ENCODE measurements at places on chromosomes 5 and 9. TPM values are rescaled to one million over a fixed set of nuclear protein-coding genes. Genes with fewer than 3 reads are reported as not detected.

DNA sequence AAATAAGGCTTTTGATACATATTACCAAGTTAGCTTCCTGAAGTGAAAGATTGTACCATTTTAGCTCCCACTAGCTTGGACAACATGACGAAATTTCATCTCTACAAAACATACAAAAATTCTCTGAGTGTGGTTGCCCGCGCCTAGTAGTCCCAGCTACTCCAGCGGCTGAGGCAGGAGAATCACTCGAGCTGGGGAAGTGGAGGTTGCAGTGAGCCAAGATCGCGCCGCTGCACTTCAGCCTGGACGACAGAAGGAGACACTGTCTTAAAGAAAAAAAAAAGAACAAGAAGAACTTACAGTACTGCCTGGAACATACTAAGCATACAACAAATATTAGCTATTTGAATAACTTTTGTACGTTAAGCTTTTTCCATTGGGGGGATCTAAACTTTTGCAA, 29.7 kb upstream of the NRG2 start:
- H3K4me3 ChIP-seq = no peak overlapping the region
- H3K27ac ChIP-seq = no peak overlapping the region
- no peaks in the 10 kb centered on the region for H3K36me3 ChIP-seq
- no peak for DNase-seq

- peaks cover 3% of the 10 kb centered on the region for H3K4me1 ChIP-seq
- DNase-seq = no peak
- no peak overlapping the region for H3K4me3 ChIP-seq
These were observed 190.7 kb downstream of the KCTD16 start for GRCh38 chr5:144361406-144361805.

DNA sequence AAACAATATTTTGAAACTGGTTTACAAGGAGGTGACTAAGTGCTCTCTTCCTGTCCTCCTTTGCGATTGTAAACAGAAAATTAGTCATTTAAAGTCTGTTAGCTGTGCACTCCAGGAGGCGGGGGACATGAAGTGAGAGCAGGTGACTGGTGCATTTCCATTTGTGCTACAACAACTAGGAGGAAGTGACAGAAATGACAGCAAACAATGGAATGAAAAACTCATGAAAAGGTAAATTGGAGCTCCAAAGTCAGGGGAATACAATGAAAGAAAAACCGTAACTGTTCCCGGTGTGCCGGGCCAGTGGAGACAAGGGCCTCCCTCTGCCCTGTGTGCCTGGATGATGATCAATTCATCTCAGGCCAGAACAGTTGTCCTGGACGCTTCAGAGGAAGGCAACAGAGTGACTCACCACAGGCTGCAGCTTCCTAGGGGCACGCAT, 439.9 kb downstream of the GADD45G start:
- peaks cover 4% of the 10 kb centered on the region for H3K4me1 ChIP-seq
- no peak overlapping the region for H3K4me3 ChIP-seq
- no peaks in the 10 kb centered on the region for H3K27me3 ChIP-seq
- no peak for DNase-seq
- no peaks in the 10 kb centered on the region for H3K36me3 ChIP-seq
- no peak overlapping the region for H3K27ac ChIP-seq

GRCh38 chr5:62771341-62771740, 192.7 kb downstream of the LRRC70 start:
- H3K36me3 ChIP-seq = no peaks in the 10 kb centered on the region
- no peaks in the 10 kb centered on the region for H3K27me3 ChIP-seq
- no peaks in the 10 kb centered on the region for H3K4me1 ChIP-seq
- H3K27ac ChIP-seq = no peak overlapping the region

DNA sequence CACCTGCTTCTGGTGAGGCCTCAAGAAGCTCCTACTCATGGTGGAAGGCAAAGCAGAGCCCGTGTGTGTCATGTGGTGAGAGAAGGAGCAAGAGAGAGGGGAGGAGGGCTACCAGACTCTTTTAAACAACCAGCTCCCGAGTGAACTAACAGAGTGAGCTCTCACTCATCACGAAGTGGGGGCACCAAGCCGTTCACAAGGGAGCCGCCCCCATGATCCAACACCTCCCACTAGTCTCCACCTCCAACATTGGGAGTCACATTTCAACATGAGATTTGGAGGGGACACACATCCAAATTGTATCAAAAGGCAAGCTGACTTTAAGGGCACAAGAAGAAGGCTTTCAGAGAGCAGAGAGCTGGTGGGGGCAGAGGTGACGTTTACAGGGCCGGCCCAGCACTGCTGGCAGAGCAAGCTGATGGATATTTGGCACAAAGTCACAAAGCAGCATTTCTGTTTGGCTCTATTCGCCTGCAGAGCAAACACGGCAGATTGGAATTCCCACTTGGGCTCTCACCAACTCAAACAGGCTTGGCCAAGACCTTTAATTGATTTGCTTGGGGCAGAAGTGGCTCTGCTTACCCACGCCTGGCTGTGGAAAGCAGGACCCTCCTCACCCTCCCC, 20.0 kb downstream of the PITX1 start:
- no peak overlapping the region for H3K4me3 ChIP-seq
- H3K36me3 ChIP-seq = no peaks in the 10 kb centered on the region
- no peaks in the 10 kb centered on the region for H3K27me3 ChIP-seq
- no peaks in the 10 kb centered on the region for H3K4me1 ChIP-seq
- DNase-seq = peak; percentile 41

- H3K36me3 ChIP-seq = no peaks in the 10 kb centered on the region
- no peak for DNase-seq
- no peak overlapping the region for H3K27ac ChIP-seq
- no peaks in the 10 kb centered on the region for H3K4me1 ChIP-seq
- H3K27me3 ChIP-seq = peaks cover 2% of the 10 kb centered on the region
These were observed 131.9 kb downstream of the MRPL36 start for GRCh38 chr5:1667648-1668140.

DNA sequence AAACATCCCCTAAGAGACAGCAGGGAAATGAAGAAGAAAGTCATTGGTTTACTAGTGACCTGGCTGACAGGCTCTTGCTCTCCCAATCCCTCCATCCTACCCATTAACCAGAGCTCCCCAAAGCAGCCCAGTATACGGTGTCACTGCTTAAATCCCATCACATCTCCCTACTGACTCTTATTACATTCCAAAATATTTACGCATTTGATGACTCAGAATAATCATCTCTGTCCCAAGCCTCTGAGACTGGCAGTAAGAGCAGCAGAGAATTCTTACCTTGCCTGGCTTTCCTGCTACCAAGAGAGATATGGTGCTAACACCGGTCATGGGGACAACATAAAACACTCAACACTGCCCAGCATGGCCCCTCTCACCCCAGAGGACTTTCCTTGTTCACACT, 20.2 kb upstream of the WHRN start:
- no peak for DNase-seq
- no peaks in the 10 kb centered on the region for H3K4me1 ChIP-seq
- no peaks in the 10 kb centered on the region for H3K27me3 ChIP-seq
- H3K27ac ChIP-seq = no peak overlapping the region
- no peak overlapping the region for H3K4me3 ChIP-seq

DNA sequence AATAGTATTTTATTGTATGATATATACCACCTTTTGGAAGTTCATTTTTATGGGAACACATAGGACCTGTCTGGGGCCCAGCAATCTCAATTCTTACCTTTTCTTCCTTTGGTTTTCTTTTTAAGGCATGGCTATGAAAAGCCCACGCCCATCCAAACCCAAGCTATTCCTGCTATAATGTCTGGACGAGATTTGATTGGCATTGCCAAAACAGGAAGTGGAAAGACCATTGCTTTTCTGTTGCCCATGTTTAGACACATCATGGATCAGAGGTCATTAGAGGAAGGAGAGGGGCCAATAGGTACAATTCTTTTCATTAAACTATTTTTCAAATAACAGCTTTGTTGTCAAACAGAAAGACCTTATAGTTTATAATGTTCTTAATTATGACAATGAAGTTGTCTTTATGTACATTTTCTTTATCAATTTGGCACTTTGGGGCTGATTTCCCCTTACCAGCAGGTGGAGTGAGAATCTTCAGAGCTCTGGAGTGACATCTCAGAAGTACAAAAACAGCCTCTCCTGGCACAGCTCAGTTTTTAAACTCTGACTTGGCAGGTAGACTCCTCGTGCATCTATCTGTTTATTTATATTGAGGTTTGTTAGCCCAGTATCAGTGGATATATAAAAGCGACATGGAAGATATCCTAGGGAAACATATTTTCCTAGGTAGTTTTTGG, 25.8 kb downstream of the DDX46 start:
- peaks cover 52% of the 10 kb centered on the region for H3K36me3 ChIP-seq
- no peak overlapping the region for H3K27ac ChIP-seq
- peaks cover 2% of the 10 kb centered on the region for H3K4me1 ChIP-seq
- no peak for DNase-seq
- H3K27me3 ChIP-seq = no peaks in the 10 kb centered on the region
- no peak overlapping the region for H3K4me3 ChIP-seq

GRCh38 chr5:36177154-36177553, 25.2 kb downstream of the SKP2 start:
- peaks cover 47% of the 10 kb centered on the region for H3K36me3 ChIP-seq
- no peaks in the 10 kb centered on the region for H3K27me3 ChIP-seq
- no peak for DNase-seq
- H3K4me1 ChIP-seq = no peaks in the 10 kb centered on the region

DNA sequence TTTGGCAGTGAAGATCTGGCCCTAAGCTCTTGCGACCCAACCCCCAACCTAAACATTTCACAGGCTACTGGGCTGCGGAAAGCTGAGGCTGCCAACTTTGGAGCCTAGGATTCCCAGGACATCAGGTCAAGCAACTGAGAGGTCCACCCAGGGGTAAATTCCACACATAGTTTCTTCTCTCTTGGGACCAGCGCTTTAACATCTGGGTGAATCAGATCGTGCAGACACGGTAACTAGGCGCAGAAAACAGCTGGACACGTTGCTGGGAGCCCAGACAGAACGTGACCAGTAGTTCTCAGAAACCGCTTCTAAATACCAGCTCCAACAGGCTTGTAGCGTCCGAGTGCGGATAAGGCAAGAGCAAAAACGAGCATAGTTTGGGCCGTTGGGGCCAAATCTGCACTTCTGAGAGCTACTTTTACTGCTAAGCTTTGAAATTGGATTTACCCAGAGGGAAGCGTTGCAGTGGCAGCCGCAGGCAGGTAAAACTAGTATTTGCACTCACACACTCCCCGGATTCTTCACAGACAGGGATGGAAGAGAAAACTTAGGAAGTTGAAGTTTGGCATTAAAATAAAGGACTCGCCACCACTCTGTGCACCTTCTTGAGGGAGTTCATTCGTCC, 11.8 kb downstream of the ITGA1 start:
- peak; percentile 46 for DNase-seq
- H3K4me1 ChIP-seq = peaks cover 5% of the 10 kb centered on the region
- H3K36me3 ChIP-seq = no peaks in the 10 kb centered on the region

DNA sequence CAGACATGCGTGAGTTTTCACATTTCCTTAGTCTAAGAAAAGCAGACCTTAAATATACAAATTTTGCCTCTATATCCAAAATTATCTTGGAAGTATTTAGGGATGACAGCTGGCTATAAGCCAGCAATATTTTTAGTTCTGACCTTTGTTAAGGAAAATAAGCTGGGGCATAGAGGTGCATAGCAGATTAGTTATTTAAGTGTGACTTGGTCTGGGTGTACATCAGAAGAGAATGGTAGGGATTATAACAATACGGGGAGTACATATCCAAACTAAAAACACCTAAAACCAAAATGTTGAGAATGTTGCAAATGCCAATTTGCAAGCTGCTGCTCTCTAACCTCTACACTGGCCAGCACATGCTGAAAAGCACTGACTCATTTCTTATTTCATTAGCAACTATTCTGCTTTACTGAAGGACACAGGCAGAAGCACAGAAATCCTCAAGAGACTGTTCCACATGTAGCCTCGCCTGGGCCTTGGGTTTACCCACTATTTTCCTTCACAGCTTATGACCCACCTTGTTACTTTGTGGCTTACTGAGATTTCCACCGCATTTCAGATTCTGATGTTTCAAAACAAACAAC, 22.3 kb downstream of the LEAP2 start:
- H3K36me3 ChIP-seq = peaks cover 51% of the 10 kb centered on the region
- H3K4me1 ChIP-seq = no peaks in the 10 kb centered on the region
- no peaks in the 10 kb centered on the region for H3K27me3 ChIP-seq
- no peak for DNase-seq
- no peak overlapping the region for H3K27ac ChIP-seq

- H3K36me3 ChIP-seq = no peaks in the 10 kb centered on the region
- H3K4me3 ChIP-seq = no peak overlapping the region
- no peaks in the 10 kb centered on the region for H3K27me3 ChIP-seq
These were observed 167.8 kb downstream of the PAM start for GRCh38 chr5:102922799-102923477.

DNA sequence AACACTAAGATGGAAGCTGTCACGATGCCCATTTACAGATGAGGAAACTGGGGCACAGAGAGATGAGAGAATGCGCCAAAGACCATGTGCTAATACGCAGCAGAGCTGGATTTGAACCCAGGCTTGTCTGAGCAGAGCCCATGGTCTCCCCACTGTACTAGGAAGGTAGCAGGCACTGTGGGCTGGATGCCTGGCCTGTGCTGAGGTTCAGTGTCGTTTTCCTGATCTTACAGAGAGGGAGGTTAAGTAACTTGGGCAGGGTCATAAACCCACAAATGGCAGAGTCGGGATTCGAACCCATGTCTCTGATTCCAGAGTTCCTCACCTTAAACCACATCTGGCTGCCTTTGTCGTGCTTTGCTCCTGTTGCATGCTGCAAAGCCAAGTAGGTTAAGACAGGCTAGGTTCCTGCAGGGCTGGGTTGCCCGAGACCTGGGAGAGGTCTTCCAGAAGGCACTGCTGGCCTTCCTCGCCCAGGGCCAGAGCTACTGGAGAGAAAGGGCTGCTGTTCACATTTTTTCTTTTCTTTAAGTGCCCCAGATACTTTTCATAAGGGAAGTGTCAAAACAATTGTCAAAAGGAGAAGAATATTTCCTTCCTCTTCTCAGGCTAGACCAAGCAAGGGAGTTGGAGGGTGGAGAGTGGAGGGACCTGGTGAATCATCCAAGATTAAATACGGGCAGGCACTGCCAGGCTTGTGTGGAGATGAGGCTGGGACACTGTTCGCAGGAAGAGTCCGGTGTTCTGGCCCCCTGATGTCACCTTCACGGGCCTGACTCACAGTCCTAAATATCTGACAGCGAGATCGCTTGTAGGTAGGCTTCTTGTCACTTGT, 3.2 kb downstream of the NEK6 start:
- no peak for DNase-seq
- H3K36me3 ChIP-seq = no peaks in the 10 kb centered on the region
- no peak overlapping the region for H3K27ac ChIP-seq
- no peaks in the 10 kb centered on the region for H3K27me3 ChIP-seq

PLCXD3 gene
- 0.10 TPM for total RNA-seq

INSL4 gene
- total RNA-seq = not detected

GRM6 gene
- not detected for total RNA-seq

GNA14 gene
- 3.2 TPM for total RNA-seq

RMRP gene
- 14,987 TPM for total RNA-seq

ECM2 gene
- total RNA-seq = not detected

MRPL22 gene
- total RNA-seq = 71.2 TPM

All from H1 (cell line).